Activated naive CD8-positive, alpha-beta T cell treated with anti-CD3 and anti-CD28 coated beads, Interleukin-2, amount 10 ng/mL, durations not matched to agents 7 days and 5 days (primary cell): ENCODE measurements at places on chromosomes 4 and X. TPM values are rescaled to one million over a fixed set of nuclear protein-coding genes. Genes with fewer than 3 reads are reported as not detected.

GRCh38 chr4:36351082-36351666 lies 69.8 kb downstream of the DTHD1 start:
- peaks cover 3% of the 10 kb centered on the region for H3K27me3 ChIP-seq
- no peaks in the 10 kb centered on the region for H3K36me3 ChIP-seq
- no peak overlapping the region for H3K27ac ChIP-seq
- no peak overlapping the region for H3K4me3 ChIP-seq
- peaks cover 19% of the 10 kb centered on the region for H3K4me1 ChIP-seq

- peak overlapping the region; percentile 77 for H3K4me3 ChIP-seq
- no peaks in the 10 kb centered on the region for H3K27me3 ChIP-seq
- peak overlapping the region; percentile 92 for H3K27ac ChIP-seq
- no peak for DNase-seq
- peaks cover 10% of the 10 kb centered on the region for H3K4me1 ChIP-seq
Observed at GRCh38 chr4:7759216-7759615, 180.4 kb downstream of the AFAP1 start.

FGF13 gene
- total RNA-seq: not detected

KLHL8 gene
- 12.6 TPM for total RNA-seq

GRCh38 chrX:54178100-54178940 lies 4.7 kb downstream of the FAM120C start:
- H3K27me3 ChIP-seq: no peaks in the 10 kb centered on the region
- peaks cover 29% of the 10 kb centered on the region for H3K36me3 ChIP-seq
- peak overlapping the region; percentile 26 for H3K4me3 ChIP-seq
- no peak for DNase-seq
